ENCODE measurements at places on chromosomes 2 and 18.

DNA sequence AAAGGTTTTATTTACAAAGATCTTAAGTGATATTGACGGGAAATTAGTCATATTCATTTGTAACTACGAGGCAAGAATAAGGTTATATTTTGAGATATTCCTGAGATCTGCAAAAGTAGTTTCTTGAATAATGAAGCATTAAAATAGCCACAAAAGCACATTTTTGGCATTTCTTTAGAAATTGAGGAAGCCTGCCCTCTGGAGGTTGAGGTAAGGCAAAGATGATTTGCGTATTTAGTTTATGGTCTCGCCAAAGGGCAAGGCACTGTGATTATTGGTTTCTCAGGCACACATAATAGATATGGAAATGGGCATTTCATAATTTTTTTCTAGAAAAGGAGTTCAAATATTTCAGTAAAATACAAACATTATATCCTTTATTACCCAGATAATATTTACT, 143.7 kb upstream of the RPRM start:
- no peak for DNase-seq

DNA sequence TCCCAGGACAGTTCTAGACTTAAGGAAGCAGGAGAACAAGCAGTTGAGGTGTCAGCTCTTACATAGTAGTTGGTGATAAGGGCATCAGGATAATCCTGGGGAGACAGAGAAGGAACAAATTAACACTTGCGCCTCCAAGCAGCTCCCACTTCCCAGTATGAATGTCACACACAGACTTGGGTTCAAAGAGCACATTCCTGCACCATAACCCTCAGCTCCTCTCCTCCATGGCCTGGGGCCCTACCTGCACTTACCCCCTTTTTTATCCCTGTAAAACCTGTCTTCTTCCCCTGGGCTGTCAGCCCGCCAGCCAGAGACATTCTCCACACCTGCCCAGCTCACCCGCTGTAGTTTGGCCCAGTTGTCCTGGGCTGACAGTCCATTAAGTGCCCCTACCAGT, 3.9 kb upstream of the UCN start:
- no peak for DNase-seq

DNA sequence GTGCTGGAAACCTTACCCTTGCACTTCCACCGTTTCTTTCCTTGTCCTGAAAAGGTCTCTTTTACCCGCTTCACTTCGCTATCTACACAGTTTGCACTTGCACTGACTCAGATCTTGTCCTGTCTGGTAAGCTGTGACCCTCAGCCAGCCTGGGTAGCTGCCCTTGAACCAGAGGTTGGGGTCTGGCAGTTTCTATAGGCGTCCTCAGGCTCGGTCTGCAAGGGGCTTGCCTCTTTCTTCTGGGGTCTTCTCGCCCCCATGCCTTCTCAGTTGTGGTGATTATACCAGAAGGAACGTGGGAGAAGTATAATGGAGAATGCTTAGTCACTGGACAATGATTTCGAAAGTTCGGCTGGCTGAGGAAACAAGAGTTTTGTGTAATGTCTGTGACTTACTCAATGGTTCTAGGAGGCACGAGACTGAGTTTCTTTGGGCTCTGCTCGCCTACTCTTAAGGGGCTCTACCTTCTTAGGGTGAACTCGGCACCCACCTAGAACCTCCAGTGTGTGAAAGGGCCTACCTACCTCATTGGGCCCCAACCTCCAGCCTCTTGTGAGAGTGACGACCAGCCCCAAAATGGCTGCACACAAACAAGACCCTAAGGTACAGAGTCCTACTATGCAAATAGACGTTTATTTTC, 6.9 kb upstream of the STAT1 start:
- DNase-seq, result no peak

- no peak for DNase-seq
Measured at GRCh38 chr2:80255918-80256781, 48.4 kb downstream of the LRRTM1 start.

All from stimulated activated CD8-positive, alpha-beta memory T cell treated with anti-CD3 and anti-CD28 coated beads, Interleukin-4, amount 100 ng/mL, for 1 hour (primary cell).